NCI-H2171 treated with DMSO at 0.1 percent for 48 hours (cell line): ENCODE measurements at places on chromosomes 1 and 21.

- DNase-seq: no peak
Measured at GRCh38 chr1:230572121-230573105, 69.9 kb upstream of the COG2 start.

- DNase-seq: no peak
Measured at GRCh38 chr1:109492779-109493178, 1.1 kb upstream of the CYB561D1 start.

DNA sequence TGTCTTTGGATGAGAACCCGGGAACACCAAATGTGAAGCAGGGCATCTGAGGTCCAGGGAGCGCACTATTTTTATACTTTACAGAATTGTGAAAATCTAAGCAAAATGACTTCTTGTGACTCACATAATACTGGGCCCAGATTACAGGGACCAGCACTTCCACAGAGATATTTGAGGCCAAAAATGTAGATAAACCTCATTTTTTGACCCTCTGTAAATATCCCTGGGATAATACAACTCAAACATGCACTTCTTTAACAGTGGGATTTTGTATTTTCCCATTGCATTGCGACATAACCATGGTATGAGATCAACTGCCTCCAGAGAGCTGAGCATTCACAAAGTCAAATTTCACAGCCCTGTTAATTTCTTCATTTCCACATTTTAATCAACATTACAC lies 289.4 kb upstream of the ADGRL4 start:
- no peak for DNase-seq

DNA sequence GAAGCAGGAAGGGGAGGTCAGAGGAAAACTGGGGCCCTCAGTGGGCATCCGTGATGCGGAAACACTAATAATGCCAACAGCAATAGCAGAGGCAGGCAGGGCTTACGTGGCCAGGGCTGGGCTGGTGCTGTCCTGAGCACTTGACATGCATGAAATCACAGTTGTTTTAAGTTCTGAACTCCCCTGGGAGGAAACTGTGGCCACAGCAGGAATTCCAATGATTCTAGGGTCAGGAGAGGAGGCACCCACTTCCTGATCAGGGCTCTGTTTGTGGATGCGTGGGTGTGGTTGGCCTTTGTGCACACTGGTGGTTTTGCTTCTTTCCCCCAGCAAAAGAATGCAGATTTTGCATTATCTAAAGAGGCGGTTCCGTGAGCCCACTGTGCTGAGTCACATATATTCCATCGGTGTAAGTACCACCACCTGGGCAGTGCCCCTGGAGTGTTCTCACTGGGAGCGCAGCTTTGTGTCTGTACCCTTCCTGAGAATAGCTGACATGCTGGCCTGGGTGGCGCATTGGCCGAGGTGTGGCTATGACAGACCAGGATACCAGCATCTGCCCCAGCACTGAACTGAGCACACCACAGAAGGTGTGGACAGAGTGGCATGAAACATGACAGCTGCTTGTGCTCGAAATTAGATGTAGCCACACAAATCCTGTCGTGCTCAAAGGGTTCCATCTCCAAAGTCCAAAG lies 71.0 kb downstream of the PDE9A start:
- DNase-seq: no peak

DNA sequence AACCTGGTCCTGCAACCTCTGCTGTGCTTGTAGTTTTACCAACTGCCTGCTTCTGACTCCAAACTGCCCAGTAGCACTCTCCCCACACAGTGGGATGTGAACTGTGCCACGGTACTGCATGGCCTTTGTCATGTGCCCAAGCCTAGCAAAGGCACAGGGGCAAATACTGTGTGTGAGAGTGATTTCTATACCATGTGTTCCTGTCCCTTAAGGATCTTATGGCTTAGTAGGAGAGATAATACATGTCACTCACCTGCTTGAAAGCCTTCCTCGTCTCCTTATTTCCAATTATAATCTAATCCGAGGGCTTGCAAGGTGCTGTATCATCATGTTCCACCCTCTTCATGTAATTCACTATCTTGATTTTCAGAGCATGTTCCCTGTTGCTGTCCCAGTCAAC lies 51.3 kb downstream of the UBE4B start:
- DNase-seq: no peak

DNA sequence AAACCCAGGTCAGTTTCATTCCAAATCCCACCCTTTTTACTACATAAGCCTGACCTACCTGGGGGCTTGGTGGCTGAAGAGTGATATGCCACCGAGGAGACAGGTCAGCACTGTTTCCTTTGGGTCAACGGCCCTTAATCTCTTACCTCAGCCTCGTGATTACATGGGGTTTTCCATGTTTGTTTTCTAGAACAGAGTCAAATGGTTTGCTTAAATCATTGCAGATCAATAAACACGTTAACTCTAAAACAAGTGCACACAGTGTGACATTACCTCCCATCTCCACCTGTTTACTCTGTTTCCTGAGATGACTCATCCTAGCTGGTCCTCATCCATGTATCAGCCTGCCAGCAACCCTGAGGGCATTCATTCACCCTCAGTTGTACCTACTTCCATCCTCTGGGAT lies 40.8 kb upstream of the TP53BP2 start:
- peak; percentile 8 for DNase-seq

GRCh38 chr1:201535919-201536245 lies 3.0 kb upstream of the NAV1 start:
- no peak for DNase-seq

- no peak for DNase-seq
Measured at GRCh38 chr1:52546852-52547251, 6.0 kb downstream of the TUT4 start.
